HT1080 (cell line): ENCODE measurements at places on chromosomes 12 and 14. TPM values are rescaled to one million over a fixed set of nuclear protein-coding genes. Genes with fewer than 3 reads are reported as not detected.
A peak's percentile ranks its signal among the peaks of the same experiment; 100 is the strongest.

GRCh38 chr14:36949371-36949770, 223.0 kb downstream of the SLC25A21 start:
- DNase-seq: no peak

DNA sequence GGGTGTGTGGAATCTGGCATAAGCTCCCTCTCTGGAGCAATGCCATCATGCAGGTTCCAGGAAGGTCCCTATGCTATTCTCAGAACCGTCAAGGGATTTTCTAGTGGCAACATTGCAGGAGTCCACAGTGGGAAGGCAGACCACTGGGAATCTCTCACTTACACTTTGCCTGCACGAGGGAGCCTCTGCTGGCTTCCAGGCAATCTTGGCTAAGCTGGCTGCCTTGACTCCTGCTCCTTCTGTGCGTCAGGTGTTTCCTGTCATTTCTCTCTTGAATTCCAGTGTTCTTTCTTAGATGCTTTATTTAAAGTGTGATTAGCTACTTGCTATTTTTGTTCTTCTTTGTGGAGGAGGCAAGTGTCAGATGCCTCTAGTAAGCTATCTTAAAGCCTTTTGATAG, 414.0 kb upstream of the ATP2B1 start:
- DNase-seq: no peak

- peak; percentile 26 for DNase-seq
Measured at GRCh38 chr12:98998697-98999299, 353.7 kb downstream of the APAF1 start.

- DNase-seq: no peak
Measured at GRCh38 chr12:121628037-121628436, 1.7 kb downstream of the ORAI1 start.

DNA sequence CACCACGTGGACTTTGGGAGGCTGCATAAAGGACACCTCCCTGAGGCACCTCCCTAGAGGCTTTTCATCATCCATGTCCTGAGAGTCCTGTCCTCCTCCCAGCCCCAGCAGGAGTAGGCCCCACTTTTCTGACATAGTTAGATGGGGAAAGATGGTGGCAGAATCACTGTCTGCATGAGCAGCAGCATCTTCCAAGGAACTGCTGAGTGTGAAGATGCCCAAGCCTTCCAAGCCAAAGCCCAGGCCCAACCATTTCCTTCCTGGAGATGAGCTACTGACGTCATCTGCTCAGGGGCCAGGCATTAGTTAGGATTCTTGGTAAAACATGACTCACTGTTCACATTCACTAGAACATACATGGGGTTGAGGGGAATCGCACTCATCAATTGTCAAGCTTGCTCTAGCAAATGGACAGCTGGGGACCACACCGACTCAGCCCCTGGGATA, 37.3 kb downstream of the VDR start:
- DNase-seq: peak; percentile 89

DNA sequence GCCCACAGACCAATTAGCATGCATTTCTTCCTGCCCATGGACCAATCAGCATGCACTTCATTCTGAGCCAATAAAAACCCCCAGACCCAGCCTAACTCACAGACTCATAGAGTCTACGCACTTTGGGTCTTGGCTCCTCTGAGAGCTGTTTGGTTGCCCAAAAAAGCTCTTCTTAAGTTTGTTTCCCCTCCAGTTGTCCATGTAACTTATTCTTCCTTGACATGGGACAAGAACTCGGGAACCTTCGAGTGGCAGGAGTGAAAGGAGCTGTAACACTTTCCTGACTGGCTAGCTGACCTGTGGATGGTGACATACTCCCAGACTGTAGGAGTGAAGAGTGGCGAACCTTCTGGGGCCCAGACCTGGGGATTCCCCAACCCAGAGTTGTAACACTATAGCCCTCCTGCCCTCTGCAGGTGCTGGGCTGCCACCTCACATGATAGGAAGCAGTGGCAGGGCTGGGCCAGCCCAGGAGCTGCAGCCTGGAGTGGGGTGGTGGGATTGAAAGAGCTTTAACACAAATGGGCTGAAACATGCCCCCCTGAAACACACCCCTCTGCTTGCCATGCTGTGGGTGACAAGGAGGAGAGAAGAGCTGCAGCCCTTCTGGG, 4.4 kb upstream of the BTBD7 start:
- DNase-seq: no peak

DNA sequence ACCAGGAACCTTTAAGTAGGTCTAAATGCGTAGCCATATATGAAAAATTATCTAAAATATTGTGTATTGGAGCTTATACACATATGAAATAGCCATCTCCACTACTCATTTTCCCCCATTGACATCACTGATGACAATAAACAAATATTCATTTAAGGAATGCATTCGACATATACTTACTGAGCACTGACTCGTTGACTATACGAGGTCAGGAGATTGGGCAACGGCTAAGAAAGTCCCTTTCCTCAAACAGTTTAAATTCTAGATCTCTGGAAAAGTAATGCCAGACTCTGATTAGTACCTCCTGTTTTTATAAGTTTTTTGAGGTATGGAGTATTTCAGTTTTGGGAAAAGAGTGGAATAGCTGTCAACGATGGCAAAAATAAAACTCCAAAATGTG, 139.4 kb upstream of the DIO2 start:
- DNase-seq: no peak

- no peak for DNase-seq
Measured at GRCh38 chr14:83290447-83290846, 1756.8 kb upstream of the SEL1L start.

DNA sequence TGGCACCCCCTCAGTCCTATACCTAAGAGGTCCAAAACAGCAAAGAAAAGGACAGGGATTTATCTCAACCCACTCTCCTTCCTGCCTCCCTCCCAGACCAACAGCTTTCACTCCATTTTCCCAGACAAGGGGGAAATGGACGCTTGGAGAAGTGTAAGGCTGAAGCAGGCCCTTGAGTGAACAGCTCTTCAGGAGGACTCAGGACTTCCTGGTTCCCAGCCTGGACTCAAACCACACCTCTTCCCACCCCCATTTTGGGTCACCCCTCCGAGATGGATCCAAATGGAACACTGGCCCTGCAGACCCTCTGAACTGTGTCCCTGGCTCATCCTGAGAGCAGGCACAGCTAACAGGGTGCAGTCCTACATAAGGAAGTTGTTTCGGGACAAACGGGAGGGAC, 2.7 kb downstream of the KMT2D start:
- DNase-seq: no peak

GRCh38 chr14:30312214-30312613, 246.7 kb upstream of the G2E3 start:
- no peak for DNase-seq

GRCh38 chr12:53722450-53723041, 4.7 kb downstream of the CALCOCO1 start:
- DNase-seq: no peak

DNA sequence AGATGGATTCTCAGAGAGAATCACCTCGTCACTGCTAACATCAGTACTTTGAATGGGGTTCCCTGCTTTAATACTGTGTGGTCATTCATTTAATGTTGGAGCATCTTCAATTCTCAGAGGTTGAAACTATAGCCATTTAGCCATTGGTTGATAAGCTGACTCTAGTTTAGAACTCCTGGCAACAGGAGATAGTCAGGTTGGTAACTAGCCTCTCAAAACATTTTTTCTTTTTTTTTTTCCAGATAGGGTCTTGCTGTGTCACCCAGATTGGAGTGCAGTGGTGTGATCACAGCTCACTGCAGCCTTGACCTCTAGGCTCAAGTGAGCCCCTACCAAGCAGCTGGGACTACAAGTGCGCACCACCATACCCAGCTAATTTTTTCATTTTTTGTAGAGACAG, 3.5 kb upstream of the NCKAP5L start:
- DNase-seq: no peak

Gene RASAL1
- total RNA-seq: not detected in 2 replicates

Gene PHLDA1
- 155 and 184 TPM in 2 replicates for total RNA-seq

Gene GLIPR1L2
- 0.10 and 0.63 TPM in 2 replicates for total RNA-seq

Gene OR4E1
- total RNA-seq: not detected in 2 replicates

Gene TSPAN19
- total RNA-seq: 0.10 TPM in 1 of 2 replicates, not detected in the other

Gene PLA2G1B
- not detected in 2 replicates for total RNA-seq

Gene KRT3
- 0.13 TPM in 1 of 2 replicates, not detected in the other for total RNA-seq

Gene VPS37B
- total RNA-seq: 62.9 and 87.4 TPM in 2 replicates
